ENCODE measurements at places on chromosomes 1 and 21.

DNA sequence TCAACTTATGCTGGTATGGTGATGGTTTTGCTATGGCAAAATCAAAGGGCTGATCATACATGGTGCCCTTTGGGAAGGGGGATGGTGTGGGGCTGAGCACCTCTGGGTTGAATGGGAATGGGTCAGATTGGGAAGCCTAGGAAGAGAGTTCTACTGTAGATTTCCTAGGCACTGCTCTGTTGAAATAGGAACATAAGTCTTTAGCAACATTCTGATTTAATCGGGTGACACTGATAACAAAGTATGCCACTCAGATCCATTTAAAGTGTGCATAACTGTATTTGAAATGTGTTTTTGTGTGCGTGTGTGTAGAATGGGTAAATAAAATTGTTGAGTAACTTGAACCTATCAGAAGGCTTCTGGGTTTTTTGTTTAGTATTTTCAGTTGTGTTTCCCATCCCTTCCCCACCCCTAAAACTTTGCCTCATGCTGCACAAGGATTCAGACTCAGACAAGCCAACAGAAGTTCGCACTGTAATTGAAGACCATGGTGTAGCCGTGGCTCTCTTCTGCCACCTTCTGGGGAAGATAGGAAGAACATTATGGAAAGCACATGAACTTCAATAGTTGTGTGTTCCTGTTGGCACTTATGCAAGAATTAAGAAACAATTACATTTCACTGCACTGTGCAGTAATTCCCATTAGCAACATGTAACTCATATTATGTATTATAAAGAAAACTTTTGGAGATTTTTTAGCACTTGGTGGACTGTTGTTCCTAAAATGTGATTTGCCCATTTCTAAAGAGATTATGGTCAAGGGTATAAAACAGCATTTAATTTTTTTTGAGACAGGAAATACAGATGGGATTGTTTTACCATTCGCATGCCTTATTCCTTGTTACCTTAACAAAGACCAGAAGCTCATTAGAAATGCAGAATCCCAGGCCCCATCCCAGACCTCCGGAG, 10.9 kb upstream of the C4BPB start:
- DNase-seq: peak; percentile 56

- no peak for DNase-seq
These were observed 2.7 kb downstream of the DUSP10 start for GRCh38 chr1:221739018-221739676.

DNA sequence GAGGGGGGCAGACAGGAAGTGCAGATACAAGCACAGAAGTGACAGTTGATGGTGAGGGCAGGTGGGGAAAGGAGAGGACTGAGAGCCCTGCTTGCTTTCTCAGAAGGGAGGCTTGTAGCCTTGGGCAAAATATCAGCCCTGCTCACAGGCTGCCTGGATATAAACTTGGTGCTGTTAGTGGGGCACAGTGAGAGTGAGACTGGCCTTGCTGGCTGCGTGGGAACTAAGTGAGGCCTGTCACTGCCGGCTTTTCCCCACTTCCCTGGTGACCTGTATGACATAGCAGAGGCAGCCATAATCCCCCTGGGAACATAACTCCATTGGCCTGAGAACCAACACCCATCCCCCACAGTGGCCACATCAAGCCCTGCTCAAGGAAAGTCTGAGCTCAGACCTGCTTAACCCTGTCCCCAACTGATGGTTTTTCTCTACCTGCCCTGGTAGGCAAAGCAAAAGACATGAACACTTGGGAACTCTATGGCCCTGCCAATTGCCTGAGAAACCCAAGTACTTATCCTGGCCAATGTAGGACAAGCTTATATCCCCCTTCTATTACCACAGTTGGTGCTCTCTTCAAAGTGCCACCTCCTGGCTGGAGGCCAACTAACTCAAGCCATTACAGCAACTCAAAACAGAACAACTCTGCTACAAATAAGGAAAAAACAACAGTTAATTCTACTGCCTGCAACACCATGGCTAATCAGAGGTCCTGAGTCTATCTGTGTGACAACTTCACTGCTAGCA, 472.7 kb downstream of the PLPP3 start:
- DNase-seq: no peak

GRCh38 chr1:115671176-115671934, 29.6 kb downstream of the VANGL1 start:
- no peak for DNase-seq

- no peak for DNase-seq
These were observed 47.5 kb upstream of the CSF3R start for GRCh38 chr1:36530261-36530660.

DNA sequence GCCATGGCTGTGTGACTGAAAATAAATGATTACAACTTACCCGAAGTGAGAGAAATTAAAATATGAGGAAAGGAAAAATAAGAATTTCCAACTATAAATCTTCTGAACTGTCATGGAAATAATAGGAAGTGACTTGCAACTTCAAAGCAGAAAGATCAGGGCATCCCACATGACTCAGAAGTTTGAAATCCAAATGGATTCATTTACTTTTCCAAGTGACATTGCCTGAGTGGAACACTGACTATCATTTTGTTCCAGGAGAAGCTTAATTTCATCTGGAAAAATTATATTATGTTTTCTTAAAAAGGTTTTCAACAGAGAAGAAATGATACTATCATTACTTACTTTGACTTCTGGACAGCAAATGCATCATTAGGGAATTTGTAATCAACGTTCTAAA, 110.8 kb downstream of the GREM2 start:
- DNase-seq: no peak

DNA sequence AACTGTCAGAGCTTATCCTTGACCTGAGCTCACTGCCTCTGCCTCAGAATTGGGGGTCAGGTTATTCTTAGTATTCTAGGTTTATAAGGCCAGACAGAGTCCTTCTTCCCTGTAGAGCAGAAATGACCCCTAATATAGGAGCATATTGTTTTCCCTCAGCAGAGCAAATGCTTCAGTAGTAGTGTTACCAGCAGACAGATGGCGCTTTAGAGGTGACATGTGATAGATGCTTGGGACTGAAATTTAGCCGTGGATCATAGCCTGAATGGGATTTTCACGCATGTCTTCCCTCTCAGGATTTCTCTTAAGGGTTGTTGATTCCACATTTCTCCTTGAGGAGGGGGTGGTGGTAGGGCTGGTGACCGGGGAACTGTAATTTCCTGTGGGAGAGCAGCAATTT, 24.5 kb downstream of the ADARB1 start:
- DNase-seq: no peak

DNA sequence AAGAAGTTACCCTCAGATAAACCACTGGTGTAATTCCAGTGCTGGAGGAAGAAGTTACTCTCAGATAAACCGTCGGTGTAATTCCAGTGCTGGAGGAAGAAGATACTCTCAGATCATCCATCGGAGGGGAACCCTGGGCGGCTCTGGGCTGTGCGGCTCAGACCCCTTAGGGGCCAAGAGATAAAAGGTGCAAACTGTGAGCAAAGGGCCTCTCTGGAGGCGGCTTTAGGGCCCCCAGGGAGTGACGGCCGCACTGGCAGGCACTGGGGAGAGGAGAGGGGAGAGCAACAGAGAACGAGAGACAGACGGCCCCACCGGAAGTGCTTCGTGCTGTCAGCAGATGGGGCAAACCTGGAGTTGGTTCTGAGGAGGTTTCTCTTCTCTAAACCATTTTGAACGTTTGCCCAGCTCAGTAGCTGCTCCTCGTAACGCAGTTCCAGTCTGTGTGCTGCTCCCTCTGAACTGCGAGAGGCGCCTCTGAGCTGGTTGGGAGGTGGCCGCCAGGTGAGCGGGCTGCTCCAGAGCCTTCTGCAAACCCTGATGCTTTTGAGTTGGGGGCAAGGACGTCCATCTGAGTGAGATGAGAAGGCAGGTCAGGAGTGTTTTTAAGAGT, 62.6 kb upstream of the COL6A1 start:
- no peak for DNase-seq
